ENCODE measurements at places on chromosomes 1 and 21. TPM values are rescaled to one million over a fixed set of nuclear protein-coding genes. Genes with fewer than 3 reads are reported as not detected.

The RPTN gene
- 4.4 TPM for total RNA-seq

The OPTC gene
- not detected for total RNA-seq

The CD1B gene
- total RNA-seq, result not detected

The GJA8 gene
- not detected for total RNA-seq
